CD4-positive, alpha-beta T cell treated with Interleukin-10 for 1 hour (primary cell): ENCODE measurements at places on chromosomes 11 and 22.

- no peak for DNase-seq
These were observed 1.5 kb upstream of the SOX10 start for GRCh38 chr22:37985751-37986281.

DNA sequence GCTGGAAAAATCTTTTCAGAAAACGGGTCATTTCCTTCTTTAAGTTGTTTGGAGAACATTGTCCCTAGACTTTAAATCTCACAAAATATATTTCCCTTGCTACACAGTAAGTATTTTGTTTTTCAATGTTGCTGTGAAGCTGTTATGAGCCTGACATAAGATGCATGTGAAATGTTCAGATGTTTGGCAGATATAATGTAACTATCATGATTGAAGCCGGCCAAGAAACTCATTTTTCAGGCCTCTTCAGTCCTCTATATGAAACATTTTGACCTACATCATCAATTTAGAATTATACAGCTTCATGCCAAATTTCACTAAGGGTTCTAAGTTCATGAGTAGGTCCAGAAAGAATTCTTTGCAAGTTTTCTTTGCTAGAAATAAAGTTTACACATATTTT is 133.8 kb downstream of the JRKL start:
- no peak for DNase-seq

GRCh38 chr11:121367001-121367843 is 74.7 kb downstream of the SC5D start:
- DNase-seq = peak; percentile 67

DNA sequence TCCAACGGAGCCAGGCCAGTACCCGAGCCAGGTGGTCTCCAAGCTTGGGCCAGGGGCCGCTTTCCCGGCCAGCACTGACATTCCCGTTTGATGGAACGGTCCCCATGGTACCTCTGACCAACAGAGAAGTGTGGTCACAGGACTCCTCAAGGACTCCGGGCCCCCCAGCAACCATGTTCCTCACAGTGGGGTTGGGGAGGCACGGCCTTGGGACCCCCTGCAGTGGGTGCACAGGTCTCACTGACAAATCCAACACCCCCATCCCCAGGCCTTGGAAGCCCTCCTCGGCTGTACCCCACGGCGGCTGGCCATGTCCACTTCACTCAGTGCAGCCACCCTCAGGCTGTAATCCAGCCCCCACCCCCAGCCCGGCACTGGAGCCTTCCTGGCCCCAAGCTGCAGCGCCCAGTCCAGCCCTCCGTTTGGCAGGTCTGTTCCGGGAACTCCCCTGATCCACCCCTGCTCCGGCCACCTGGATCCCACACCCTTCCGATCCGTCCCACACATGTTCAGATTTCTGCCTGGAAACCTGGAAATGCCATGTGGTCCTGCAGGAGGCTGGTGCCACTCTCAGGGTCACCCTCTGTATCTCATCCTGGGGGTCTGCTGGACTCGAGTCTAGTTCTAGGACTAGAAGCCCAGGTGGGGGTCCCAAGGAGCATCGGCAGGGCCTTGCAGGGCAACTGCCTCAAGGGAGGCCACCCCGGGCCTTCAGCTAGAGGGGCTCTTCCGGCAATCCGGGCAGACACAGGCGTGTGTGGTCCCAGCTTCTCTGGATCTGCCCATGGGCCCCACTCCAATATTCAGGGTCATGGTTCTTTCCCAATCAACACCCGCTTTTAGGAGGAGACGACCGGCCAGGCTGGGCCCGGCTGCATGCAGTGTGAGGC is 26.6 kb downstream of the TBX1 start:
- DNase-seq = no peak

DNA sequence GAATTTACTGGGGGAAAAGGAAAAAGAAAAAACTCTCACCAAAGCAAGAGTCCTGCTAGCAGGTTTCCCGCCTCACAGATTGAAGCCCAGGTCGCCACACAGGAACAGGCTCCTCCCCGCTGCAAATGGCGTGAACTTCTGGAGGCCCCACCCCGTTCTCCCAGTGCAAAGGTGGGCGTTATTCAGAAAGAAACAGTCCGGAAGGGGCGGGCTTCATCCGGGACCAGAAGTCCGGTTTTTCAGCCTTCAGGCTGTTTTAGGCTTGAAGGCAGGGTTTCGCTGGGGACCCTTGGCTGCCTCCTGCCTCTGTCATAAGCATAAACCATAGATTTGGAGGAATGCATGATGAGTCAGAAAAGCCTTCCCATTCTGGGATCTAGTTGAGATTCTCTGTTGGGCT is 148.3 kb upstream of the POU2AF2 start:
- no peak for DNase-seq

DNA sequence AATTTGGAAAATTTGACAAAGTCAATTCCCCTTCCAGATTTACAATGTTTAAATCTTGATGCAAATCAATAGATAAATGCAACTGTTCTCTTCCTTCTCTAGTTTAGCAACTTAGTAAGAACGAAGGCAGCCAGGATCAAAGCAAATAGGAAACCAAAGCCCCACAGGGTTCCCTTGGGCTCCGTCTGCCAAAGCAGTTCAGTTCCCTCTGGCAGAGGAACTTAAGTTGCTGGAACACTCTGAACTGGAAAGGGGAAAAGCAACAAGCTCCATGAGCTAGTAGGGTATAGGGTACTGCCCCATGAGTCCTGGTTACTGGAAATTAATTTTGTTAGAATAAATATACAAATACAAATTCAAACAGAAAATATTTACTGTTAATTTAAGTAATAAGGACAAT is 91.3 kb downstream of the RELT start:
- no peak for DNase-seq

GRCh38 chr22:29336751-29337490 is 21.4 kb upstream of the RASL10A start:
- DNase-seq = no peak

DNA sequence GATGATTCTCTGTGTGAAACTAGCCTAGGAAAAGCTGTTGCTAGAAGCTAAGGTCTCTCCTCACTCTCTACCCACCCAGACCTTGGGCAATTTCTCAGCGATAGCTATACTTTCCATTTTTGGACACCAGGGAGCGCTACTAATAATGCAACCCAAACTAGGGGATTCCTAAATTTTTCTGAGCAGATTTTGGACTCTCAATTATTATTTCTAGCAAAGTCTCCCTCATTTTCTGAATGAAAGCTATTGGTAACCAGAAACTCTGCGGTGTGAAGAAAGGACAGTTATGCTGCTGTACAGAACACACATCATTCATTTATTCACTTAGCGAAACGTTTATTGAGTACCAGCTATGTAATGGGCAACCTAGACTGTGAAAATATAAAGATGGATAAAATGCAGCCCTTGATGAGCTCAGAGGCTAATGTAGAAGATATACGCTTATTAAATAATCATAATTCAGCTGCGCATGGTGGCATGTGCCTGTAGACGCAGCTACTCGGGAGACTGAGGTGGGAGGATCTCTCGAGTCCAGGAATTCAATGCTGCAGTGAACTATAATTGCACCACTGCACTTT is 6.1 kb upstream of the STIM1 start:
- DNase-seq = peak; percentile 80

GRCh38 chr11:126601550-126602215 is 246.2 kb downstream of the ST3GAL4 start:
- DNase-seq = no peak

GRCh38 chr11:72232260-72233055 is 7.9 kb downstream of the INPPL1 start:
- no peak for DNase-seq

- no peak for DNase-seq
These were observed 11.9 kb upstream of the SYTL2 start for GRCh38 chr11:85822814-85823213.

- DNase-seq = no peak
These were observed 25.5 kb downstream of the MADD start for GRCh38 chr11:47295385-47295784.

DNA sequence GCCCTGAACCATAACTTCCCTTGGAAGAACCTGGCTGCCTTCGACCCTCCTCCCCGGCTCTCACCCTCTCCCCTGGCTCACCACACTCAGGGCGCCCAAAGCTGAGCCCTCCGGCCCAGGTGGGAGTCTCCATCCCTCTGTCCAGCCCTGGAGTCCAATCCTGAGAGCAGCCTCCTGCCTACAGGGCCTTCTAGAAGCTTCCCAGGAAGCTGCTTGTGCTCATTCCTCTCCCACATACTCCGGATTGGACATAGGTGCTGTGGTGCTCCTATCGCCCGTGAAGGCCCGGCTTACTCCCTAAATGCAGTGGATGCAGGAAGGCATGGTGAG is 1332.0 kb downstream of the BRD1 start:
- no peak for DNase-seq

DNA sequence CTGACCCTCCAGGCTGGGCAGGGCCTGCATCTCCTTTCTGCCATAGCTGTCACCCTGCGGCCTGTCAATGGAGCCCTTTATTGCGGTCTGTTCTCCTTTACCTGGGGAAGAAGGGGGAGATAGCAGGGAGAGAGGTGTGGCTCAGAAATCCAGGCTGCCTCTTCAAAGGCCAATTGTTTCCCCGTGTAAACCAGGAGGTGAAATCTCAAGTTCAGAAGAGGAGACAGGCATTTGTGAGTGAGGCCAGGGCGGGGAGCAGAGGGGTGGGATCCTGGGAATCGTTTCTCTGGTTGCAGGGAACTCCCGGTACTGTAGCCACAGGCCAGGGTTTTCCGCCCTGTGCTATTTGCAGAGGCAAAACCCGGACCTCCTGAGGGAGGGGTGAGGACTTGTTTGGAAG is 9.1 kb downstream of the DCPS start:
- DNase-seq = no peak

- DNase-seq = peak; percentile 13
These were observed 90.4 kb upstream of the PDGFD start for GRCh38 chr11:104254347-104254746.

DNA sequence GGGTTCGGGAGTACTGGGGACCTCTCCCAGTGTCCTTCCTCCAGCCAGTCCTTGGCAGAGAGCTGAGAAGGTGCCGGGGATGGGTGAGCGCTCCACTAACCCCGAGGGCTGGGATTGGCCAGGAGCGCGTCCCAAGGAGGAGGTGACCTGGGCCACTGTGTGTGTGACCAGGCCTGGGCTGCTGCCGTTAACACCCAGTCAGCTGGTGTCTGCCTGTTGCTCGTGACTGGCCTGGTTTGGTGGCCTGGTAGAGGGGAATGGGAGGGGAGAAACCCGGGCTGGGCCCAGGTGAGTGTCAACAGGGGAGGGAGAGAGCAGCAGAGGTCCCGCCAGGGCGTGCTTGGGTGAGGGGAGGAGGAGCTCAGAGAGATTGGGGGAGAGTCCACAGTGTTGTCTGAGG is 29.9 kb upstream of the GRAMD4 start:
- no peak for DNase-seq

DNA sequence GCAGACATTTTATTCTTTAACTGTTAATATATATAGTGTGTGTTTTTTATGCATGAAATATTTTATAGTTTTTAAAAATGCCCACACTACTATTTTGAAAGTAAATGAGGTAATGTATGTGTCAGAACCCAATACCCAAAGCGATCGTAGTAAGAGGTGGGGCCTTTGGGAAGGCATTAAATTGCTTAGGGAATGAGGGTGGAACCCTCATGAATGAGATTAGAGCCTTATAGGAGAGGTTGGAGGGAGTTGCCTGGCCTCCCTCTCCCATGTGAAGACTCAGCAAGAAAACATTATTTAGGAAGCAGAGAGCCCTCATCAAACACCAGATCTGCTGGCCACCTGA is 11.1 kb downstream of the KLHL35 start:
- DNase-seq = no peak

DNA sequence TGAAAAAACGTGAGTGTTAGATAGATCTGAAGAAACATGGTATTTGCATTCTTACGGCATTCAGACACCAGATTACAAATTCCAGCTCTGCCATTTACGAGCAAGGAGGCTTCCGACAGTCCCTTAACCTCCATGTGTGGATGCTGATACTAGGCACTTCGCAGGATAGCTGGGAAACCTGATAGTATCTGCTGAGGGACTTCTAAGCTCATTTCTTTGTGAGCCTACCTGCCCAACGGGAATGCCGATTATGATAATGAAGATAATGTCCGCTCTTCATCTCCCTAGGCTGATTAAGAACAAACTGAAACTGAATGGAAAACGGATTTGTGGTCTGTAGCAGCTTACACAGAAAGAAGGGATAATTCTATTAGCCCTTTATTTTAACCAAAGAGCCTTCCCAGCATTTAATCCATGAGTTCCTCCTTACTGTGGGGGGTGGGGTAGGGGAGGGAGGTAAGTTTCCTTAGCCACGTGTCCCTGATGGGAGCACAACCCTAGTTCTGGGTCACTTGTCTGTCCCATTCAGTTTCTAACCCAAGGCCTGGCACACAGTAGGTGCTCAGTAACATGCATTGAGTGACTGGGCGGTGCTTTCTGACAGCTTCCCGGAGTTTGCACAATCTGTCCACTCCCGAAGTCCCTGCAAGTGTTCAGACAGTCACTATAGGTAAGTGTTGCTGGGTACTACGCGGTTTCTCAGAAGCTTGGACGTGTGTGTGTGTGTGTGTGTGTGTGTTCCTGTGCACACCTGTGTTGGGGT is 39.2 kb downstream of the CD6 start:
- no peak for DNase-seq

DNA sequence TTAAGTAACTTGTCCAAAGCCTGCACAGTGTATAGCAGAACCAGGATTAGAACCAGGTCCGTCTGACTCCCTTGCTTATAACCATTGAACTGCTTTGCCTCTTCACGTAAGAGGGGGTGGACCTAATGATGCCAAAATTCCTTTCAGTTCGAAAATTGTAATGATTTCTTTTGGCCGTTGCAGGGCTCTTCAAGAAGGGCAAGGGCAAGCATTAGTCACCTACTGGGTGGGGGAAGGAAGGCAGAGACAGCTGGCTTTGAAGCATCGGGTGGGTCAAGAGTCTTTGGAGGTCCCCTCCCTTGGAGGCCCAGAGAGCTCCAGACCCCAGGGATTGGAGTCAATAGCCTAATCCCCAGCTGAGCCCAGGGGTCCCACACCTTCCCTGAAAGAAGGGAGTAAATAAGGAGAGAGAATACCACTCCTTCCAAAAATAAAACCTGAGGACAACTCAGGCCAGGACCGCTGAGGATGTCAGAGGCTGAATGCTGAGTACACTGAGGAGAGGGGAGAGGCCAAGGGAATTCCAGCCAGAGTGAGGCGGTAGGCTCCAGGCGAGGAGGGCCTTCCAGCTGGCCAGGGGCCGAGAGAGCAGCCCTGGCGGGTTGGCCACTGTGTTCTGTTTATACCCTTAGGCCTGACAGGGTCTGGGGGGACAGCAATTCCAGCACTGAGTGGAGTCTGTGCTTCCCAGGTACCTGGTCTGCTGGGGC is 14.1 kb downstream of the CREB3L1 start:
- DNase-seq = no peak

DNA sequence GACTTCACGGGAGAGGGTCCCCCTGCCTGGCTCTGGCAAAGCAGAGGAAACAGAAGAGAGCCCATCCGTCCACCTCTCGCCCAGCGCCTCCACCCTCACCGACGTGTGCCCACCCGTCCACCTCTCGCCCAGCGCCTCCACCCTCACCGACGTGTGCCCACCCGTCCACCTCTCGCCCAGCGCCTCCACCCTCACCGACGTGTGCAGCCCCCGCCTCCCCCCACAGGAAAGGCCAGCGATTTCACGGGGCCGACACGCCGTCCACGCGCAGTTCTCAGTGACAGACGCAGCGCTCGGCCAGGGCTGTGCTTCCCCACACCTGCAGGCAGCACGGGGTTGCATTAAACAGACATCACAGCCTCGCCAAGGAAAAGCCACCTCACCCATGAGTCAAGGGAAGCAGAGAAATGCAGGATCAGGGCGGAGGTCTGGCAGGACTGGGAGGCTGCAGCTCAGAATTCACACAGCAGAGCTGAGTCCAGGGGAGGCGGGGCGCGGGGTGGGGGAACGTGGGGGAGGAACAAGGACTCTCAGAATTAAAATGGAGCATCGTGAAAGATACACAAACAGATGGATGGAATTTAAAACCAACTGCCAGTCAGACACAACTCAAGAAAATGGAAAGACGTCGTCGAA is 377.7 kb downstream of the BRD1 start:
- DNase-seq = no peak
